ENCODE measurements at places on chromosomes 12 and 14.

GRCh38 chr14:68851078-68851477 is 58.2 kb upstream of the ZFP36L1 start:
- DNase-seq = no peak

DNA sequence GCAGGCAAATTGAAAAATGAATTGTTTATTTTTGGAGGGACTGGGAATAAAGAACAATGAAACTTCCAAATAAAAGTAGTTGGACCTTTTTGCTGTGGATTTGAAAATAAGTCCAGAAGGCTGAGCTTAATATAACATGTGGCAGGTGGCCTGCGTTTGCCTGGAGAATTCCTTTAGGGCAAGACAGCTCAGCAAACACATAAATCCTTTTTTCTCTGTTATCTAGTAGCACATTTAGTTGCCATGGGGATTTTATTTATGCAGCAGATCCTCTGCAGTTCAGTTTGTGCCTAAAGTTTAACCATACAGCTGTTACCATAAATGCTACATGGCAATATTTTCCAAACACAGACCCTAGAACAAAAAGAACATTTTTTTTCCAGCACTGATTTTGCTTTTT is 180.0 kb downstream of the NPAS3 start:
- DNase-seq = no peak

GRCh38 chr14:105858676-105859025 is 332.3 kb downstream of the TMEM121 start:
- DNase-seq = no peak

- peak; percentile 81 for DNase-seq
Observed at GRCh38 chr12:124592050-124592449, 24.6 kb upstream of the NCOR2 start.

- no peak for DNase-seq
Observed at GRCh38 chr14:72600551-72601330, 293.2 kb downstream of the DPF3 start.

GRCh38 chr12:41485203-41485602 is 297.1 kb downstream of the PDZRN4 start:
- peak; percentile 3 for DNase-seq

DNA sequence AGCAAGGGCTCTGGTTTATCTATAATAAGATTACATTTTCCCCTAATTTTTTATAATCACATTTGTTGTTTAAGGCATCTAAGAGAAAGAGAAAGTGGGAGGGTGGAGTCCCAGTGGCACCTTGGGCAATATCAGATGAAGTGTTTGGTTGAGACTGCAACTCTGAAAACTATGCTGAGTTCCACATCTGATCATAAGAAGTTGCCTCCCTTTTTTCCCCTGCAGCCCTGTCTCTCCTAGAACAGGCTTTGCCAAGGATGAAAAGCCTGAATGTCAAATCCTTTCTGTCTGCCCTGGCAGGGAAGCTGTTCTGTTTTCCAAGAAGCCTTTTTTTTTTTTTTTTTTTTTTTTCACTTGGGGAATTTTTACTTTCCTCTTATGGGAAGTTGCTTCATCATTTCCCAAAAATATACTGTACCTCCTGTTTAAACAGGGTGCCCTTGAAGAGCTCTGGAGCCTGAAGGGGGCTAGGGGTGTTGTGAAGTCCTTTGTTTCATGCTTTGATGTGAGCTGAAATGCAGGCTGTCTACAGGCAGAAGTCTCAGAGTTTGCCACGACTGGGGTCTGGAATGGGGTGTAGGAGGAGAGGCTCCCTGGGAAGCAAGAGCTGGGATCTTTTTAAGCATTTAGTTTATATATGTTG is 71.3 kb downstream of the SUSD6 start:
- peak; percentile 38 for DNase-seq

Data from bronchial epithelial cell (primary cell).